Hematopoietic multipotent progenitor cell treated with erythropoietin and hydrocortisone succinate and interleukin-3 and kit ligand, for 6 days (in vitro differentiated cells): ENCODE measurements at places on chromosomes 5 and 9.
A peak's percentile ranks its signal among the peaks of the same experiment; 100 is the strongest.

- DNase-seq, result peak; percentile 70
Observed at GRCh38 chr5:80399526-80400239, 8.2 kb upstream of the ZFYVE16 start.

- DNase-seq, result no peak
Observed at GRCh38 chr9:105059252-105059651, 131.3 kb upstream of the ABCA1 start.

- DNase-seq, result peak; percentile 81
Observed at GRCh38 chr9:90870621-90871326, 69.2 kb downstream of the SYK start.

DNA sequence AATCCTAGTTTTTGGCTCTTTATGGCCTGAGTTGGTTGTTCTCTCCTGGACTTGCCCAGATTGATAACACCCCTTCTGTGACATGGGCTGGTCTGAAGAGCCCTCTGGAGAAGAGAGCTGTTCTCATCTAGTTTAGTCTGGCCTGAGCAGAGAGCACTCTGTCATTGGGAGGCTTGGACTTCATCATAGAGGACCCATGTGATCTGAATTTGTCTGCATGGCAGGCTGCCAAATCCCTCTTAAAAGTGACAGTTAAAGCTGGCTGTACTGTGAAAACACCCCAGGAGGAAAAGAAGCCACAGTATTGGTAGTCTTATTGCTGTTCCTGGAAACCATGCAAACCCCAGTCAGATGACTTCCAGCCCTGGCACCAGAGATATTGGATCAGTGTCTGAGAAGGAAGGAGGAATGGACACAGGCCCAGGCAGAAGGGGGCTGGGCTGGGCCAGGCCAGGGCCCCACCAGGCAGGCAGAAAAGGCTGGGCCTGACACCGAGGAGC, 3.7 kb upstream of the WDR31 start:
- DNase-seq, result peak; percentile 99

DNA sequence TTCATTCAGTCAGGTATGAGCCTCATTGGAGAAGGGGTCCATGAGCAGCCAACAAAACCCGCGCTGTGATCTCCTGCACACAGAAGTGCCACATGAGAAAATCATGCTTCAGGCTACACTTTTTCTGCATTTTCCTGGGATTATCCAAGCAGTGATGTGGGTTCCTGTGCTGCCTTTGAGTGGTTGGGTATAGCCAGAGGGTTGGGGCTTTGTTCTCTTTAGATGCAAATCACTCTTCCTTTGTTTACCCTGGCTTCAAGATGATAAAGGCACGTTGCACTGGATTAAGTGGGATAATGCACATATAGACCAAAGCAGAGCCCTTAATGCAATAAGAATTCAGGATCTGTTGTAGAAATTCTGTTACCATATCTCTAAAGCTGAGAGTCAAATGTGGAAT, 18.7 kb downstream of the ECM2 start:
- DNase-seq, result no peak

GRCh38 chr9:131559421-131560000, 14.2 kb downstream of the PRRT1B start:
- peak; percentile 18 for DNase-seq

DNA sequence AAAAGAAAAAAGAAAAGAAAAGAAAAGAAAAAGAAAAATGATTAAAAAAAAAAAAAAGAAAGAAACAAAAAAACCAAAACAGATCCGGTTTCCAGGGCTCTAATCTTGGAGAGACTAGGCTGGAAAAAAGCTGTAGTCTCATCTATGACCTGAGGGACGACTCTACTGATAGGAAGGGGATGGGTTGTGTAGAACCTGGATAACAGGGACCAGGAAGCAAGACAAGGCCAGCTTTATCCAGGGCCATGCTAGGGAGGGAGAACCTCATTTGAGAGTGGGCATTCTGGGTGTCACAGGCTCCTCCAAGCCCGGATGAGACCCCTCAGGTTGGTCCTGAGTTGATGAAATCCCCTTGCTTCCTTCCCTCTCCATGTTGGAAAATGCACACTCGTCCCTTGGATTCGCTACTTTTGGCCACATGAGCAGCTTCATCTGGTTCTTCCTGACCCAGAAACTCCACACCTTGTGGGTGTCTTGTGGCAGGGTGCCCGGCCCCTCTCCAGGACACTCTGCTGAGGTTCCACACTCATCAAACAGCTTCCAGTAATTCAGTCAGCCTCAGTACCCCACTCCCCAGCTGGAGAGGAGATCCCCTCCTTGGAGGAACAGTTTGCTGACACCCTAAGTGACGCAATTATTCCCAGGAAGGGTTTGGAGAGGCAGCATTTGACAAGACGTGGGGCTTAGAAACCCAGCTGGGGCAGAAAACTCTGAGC, 71.1 kb upstream of the LHFPL2 start:
- no peak for DNase-seq

DNA sequence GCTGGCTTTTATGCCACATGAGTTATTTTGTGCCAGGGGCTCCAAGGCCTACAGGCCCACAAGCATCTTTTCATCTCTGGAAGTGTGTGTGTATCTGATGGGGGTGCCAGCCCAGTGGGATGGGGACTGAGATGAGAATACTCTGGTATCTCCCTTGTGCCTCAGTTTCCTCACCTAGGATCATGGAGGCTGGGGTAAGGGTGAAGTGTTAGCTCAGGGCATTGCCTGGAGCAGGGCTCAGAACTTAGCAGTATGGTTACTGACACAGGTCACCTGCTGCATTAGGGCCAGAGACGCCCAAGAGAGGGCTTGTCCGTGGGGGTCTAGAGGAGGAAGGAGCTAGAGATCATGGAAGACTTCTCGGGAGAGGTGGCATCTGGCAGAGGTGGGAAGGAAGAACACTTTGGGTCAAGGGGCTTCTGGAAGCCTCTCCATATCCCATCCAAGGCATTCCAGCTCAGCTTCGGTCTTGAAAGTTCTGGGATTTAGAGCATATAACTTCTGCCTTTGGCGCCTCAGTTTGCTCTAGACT, 742 bp upstream of the WNK2 start:
- DNase-seq, result no peak

- DNase-seq, result no peak
Observed at GRCh38 chr5:82320966-82321365, 42.8 kb upstream of the RPS23 start.

GRCh38 chr5:78335976-78336375, 24.4 kb upstream of the SCAMP1 start:
- no peak for DNase-seq

GRCh38 chr5:55241746-55242145, 8.3 kb upstream of the CCNO start:
- no peak for DNase-seq

DNA sequence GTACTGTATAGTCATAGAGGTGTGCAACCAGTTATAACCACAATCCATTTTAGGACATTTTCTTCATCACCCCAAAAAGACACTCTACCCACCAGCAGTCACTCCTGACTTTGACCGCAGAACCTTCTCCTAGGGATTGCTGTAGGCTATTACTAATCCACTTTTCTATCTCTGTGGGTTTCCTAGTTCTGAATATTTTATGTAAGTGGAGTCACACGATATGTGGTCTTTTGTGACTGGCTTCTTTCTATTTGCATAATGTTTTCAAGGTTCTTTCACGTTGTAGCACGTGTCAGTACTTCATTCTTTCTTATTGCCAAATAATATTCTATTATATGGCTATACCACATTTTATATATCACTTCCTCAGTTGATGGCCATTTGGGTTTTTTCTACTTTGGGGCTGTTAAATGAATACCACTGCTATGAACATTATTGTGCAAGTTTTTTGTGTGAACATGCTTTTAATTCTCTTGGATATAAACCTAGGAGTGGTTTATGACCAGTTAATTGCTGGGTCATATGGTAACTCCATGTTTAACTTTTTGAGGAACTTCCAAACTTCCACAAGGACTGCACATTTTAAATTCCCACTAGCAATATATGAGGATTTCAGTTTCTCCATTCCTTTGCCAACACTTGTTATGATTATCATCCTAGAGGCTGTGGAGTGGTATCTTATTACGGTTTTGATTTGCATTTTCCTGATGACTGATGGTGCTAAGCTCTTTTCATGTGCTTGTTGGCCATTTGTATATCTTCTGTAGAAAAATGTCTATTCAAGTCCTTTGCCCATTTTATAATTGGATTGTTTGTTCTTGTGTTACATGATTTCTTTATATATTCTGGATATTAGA, 37.8 kb downstream of the MRRF start:
- no peak for DNase-seq

DNA sequence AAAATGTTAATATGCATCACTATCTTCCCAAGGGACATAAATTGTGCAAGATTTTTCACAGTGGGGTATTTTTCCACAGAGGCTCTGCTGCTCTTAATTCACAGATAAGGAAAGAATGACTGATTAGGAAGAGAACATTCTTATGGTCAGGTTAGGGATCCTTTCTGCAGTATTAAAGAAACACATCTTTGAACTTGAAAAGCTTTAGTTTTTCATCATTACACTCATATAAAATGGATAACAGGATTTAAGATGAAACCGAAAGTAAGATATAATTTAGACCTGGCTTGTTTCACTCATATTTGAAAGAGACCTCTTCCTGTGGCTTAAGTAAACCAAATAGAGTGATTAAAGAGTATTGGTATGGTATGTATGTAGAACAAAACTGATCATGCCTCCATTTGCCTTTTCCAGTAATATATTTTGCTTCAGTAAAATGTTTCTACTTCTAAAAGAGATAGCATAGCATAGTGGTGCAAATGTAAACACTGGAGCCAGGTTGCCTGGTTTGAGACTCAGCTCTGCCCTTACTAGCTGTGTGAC, 160.0 kb downstream of the PRR16 start:
- no peak for DNase-seq

- DNase-seq, result no peak
Observed at GRCh38 chr5:19891658-19892057, 96.3 kb downstream of the CDH18 start.

- DNase-seq, result no peak
Observed at GRCh38 chr9:114902786-114903524, 27.4 kb downstream of the TNFSF8 start.

DNA sequence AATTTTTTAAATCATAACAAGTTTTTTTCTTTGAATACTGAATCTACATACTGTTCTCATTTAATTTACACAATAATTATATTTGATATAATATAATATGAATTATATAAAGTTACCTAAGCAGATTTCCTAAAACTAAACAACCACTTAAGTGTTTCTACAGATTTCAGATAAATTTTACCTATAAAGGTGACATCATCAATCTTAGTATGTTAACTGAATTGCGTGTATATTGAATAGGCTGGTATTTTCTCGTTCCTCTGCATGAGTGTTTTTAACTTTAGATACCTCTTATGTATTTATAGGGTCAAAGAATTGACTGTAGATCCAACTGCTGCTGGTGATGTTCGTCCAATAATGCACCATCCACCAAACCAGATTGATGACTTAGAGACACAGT, 30.3 kb downstream of the DIMT1 start:
- no peak for DNase-seq

- DNase-seq, result no peak
Observed at GRCh38 chr5:91840412-91840811, 457.3 kb upstream of the ARRDC3 start.

GRCh38 chr9:124398191-124398935, 16.9 kb downstream of the PSMB7 start:
- no peak for DNase-seq

- DNase-seq, result no peak
Observed at GRCh38 chr5:11985993-11986392, 81.7 kb upstream of the CTNND2 start.

DNA sequence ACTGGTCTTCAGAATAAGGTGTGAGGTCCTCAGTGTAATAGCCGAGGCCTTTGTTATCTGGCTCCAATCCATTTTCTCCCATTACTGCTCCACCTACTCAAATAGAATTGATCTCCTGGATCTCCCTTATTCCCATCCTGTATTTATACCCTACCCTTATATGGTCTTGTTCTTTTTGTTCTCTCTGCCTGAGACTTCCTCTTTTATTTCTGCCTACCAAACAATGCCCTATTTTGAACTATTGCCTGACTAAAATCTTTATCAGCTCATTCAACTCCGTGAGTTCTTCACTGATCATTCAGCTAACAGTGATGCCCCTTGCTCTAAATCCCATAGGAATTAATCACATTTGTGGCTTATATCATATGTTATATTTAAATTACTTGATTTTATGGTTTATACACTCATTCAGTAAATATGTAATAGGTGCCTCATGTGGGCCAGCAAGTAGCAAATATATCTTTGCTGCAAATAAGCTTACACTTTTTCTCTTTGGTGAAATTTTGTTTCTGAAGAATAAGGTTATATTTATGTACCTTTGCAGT, 417.5 kb upstream of the MEF2C start:
- DNase-seq, result no peak

DNA sequence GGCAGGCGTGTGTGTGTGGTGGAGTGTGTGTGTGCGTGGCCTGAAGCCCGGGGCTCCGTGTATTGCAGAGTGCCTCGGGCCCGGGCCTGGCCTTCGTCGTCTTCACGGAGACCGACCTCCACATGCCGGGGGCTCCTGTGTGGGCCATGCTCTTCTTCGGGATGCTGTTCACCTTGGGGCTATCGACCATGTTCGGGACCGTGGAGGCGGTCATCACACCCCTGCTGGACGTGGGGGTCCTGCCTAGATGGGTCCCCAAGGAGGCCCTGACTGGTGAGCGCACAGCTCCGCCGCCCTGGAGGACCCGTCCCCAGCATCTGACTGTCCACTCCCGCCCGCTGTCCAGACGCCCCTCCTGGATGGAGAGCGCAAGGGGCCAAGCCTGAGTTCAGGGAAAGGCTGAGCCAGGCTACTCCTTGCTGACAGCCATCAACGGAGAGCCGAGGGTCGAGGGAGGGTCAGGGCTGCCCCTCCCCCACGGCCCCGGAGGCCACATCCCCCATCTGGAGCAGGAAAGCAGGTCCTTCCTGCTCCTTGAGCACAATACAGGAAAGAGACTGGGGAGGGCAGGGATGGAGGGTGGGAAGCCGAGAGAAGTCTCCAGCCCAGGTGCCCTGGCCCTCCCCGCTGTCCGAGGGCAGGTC, 18.4 kb downstream of the SLC6A18 start:
- DNase-seq, result no peak

- DNase-seq, result no peak
Observed at GRCh38 chr9:121295662-121296191, 27.8 kb downstream of the GSN start.

DNA sequence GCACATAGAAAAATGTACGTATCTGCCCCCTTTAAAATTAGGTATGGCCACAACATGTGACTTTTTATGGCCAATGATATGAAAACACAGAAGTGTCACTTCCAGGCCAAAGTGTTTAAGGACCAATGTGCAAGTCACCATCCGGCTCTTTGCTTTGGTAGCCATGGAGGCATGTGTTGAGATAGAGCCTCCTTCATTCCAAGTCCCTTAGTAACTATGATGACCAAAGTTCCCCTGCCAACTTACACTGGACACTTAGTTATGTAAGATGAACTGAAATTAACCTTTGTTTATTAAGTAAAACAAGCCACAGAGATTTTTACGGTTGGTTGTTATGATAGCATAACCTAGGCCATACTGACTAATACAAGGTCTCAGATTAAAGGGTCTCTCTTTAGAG, 51.0 kb downstream of the FBN2 start:
- no peak for DNase-seq
